Activated T-cell treated with anti-CD3 and anti-CD28 coated beads, Interleukin-2, amount 50 U/mL, for 48 hours (primary cell): ENCODE measurements at places on chromosomes 4 and X.
A peak's percentile ranks its signal among the peaks of the same experiment; 100 is the strongest.

DNA sequence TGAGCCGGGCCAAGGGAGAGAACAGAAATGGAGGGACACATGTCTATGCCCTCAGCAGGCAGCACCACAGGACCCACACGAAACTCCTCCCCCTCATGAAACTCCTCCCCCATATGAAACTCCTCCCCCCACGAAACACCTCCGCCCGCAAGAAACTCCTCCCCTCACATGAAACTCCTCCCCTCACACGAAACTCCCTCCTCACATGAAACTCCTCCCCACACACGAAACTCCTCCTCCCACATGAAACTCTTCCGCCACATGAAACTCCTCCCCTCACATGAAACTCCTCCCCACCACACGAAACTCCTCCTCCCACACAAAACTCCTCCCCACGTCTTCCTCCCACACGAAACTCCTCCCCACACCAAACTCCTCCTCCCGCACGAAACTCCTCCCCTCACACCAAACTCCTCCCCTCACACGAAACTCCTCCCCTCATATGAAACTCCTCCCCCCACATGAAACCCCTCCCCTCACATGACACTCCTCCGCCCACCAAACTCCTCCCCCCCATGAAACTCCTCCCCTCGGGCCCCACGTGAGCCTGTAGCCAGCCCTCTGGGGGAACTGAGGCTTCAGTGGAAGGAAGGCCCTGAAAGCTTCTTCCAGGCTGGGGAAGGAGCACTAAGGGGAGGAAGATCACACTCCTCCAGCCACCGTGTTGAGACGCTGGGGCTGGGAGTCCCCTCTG is 15.2 kb downstream of the ADRA2C start:
- peak; percentile 24 for DNase-seq

GRCh38 chr4:105225500-105225899 is 78.8 kb downstream of the TET2 start:
- no peak for DNase-seq

DNA sequence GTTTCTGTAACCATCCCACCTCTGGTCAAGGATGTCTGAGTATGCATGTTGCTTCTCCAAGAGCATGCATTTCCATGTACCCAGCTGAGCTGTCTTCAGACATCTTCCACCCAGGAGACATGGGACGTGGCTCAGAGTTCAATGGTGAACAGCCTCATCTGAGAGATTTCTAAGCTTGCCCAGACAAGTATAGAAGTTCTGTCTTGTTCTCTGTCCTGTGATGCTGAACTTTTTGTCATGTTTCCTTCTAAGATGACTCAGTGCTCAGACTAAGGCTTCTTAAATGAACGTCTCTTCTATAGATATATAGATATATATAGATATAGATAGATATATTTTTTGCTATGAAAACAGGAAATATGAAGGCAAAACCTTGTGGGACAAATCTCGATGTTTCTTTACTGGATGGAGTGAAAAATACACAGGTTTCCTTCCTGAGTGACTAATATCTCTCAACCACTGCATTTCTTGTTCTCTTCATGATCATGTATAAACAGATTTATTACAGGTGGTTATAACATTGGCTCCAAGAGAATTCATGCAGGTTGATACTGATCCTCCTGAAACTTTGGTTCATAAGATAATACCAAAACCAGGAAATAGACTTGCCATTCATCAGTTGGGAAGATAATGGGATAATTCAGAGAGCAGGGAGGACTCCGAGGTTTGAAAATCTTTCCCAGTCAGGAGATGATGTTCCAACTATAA is 168.2 kb downstream of the ZNF518B start:
- DNase-seq = no peak

- no peak for DNase-seq
Measured at GRCh38 chr4:57710053-57710452, 599.9 kb upstream of the IGFBP7 start.

DNA sequence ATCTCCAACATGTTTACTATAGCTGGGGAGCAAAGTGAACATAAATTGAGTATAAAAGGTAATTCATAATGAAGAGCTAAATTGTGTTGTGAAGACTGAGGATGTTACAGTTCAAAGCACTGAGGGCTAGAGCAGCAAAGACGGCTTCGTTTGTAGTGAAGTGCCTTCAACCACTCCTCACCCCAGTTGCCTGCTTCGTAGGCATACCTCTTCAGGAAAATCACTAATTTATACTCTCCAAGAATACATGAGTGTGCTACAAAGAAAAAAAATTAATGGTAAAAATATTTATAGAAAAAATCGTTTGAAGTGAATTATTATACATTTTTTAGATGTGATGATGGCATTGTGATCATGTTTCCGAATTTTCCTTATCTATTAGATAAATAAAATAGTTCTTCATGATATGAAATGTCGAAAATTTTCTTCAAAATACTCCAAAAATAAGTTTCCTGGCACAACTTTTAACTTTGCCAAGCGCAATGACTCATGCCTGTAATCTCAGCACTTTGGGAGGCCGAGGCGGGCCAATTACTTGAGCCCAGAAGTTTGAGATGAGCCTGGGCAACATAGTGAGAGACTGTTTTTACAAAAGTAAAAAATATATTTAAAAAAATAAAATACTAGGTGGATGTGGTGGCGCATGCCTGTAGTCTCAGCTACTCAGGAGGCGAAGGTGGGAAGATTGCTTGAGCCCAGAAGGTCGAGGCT is 41.6 kb downstream of the ZFP42 start:
- no peak for DNase-seq
